ENCODE measurements at places on chromosomes 5 and 9. TPM values are rescaled to one million over a fixed set of nuclear protein-coding genes. Genes with fewer than 3 reads are reported as not detected.

The GRIN1 gene
- not detected for total RNA-seq

The LIX1 gene
- total RNA-seq = not detected

The MYMK gene
- total RNA-seq = not detected

The PHF24 gene
- total RNA-seq = not detected

The HTR4 gene
- total RNA-seq = not detected

The PLPPR1 gene
- not detected for total RNA-seq

The AGPAT2 gene
- 8.5 TPM for total RNA-seq

The TIMD4 gene
- total RNA-seq = 0.82 TPM

The ORM2 gene
- total RNA-seq = not detected

The FSTL4 gene
- total RNA-seq = 0.26 TPM

The MEGF10 gene
- not detected for total RNA-seq

The NOXA1 gene
- total RNA-seq = 3.0 TPM

The TIGD6 gene
- 1.4 TPM for total RNA-seq

The HAVCR1 gene
- total RNA-seq = 1.4 TPM

The SPAAR gene
- total RNA-seq = not detected

The FBLL1 gene
- not detected for total RNA-seq

The MTAP gene
- 28.8 TPM for total RNA-seq

The SLC6A19 gene
- total RNA-seq = not detected

The CCNJL gene
- total RNA-seq = 1.5 TPM

The CSNK1G3 gene
- total RNA-seq = 65.7 TPM

The GGTA1 gene
- 0.50 TPM for total RNA-seq

The GALNT12 gene
- 10.2 TPM for total RNA-seq

The PARP8 gene
- total RNA-seq = 204 TPM

The TRIO gene
- total RNA-seq = 19.5 TPM

The RNF38 gene
- 94.4 TPM for total RNA-seq

The CCNB1 gene
- total RNA-seq = 2.2 TPM

The ANKRD34B gene
- total RNA-seq = not detected

The ADGRV1 gene
- total RNA-seq = 0.52 TPM

The ERAP2 gene
- total RNA-seq = 65.6 TPM

The SH3TC2 gene
- 5.6 TPM for total RNA-seq

The SQSTM1 gene
- total RNA-seq = 548 TPM

The FAXDC2 gene
- total RNA-seq = 36.8 TPM

The CA9 gene
- not detected for total RNA-seq

The RASGRF2 gene
- 32.3 TPM for total RNA-seq

The TRIM7 gene
- 3.5 TPM for total RNA-seq

The TTC23L gene
- total RNA-seq = 0.96 TPM

The SCAI gene
- 10.5 TPM for total RNA-seq

The PTPDC1 gene
- total RNA-seq = 2.8 TPM

The GRXCR2 gene
- not detected for total RNA-seq

The EQTN gene
- not detected for total RNA-seq

The CCDC171 gene
- 0.52 TPM for total RNA-seq

The KDM3B gene
- 74.0 TPM for total RNA-seq

Data from T-helper 17 cell (primary cell).